ENCODE measurements at places on chromosomes 12 and 14. TPM values are rescaled to one million over a fixed set of nuclear protein-coding genes. Genes with fewer than 3 reads are reported as not detected.

KITLG gene
- total RNA-seq: 52.6 TPM

TMED10 gene
- 391 TPM for total RNA-seq

TBC1D30 gene
- 9.9 TPM for total RNA-seq

PRR13 gene
- 155 TPM for total RNA-seq

SYNDIG1L gene
- total RNA-seq: 0.39 TPM

LARP4 gene
- 58.5 TPM for total RNA-seq

RPS29 gene
- total RNA-seq: 1,178 TPM

IL26 gene
- total RNA-seq: not detected

RFLNA gene
- 1.4 TPM for total RNA-seq

PTPRB gene
- total RNA-seq: 83.2 TPM

CYP27B1 gene
- total RNA-seq: 1.5 TPM

GPR65 gene
- total RNA-seq: 11.1 TPM

OAS3 gene
- total RNA-seq: 47.5 TPM
